ENCODE measurements at places on chromosomes 1 and 21. TPM values are rescaled to one million over a fixed set of nuclear protein-coding genes. Genes with fewer than 3 reads are reported as not detected.

The OR2W3 gene
- total RNA-seq: 0.82 TPM

The AMY1B gene
- not detected for total RNA-seq

The PPT1 gene
- total RNA-seq: 37.7 TPM

The FAAH gene
- 117 TPM for total RNA-seq
